ENCODE measurements at places on chromosomes 12 and 14.

DNA sequence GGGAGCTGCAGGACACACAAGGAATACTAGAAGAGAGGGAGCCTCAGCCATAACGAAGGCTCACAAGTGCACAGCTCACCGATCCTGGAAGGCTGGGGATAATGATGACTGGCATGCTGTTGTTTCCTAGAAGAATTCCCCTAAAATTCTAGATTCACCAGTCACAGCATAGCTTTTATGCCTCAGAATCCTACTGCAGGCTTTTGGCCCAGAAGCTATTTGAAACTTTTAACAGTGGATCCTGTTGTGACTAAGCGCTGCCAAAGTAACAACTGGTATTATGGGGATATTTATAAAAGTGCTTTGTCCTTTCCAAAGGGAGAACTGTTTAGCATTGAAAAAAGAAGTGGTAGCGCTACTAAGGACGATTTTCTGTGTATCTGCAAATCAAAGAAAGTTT, 214.1 kb upstream of the PELI2 start:
- no peak for DNase-seq

DNA sequence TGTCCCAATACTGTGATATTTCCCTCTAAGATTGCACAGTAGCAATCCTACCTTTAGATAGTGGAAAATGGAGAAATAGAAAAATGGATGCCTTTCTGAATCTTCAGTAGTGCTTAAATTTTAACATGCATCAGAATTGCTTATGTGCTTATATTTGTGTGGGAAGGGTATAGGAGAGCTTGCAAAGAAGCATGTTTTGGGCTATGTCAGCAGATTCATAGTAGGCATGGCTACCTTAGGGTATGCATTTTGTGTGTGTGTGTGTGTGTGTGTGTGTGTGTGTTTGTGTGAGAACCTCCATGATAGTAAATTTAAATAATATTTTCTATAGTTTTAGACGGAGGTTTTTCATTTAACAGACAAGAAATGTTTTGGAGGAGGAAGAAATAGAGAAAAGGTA, 38.3 kb downstream of the NEUROD4 start:
- DNase-seq, result no peak

GRCh38 chr14:41490323-41490722, 116.4 kb upstream of the LRFN5 start:
- no peak for DNase-seq

DNA sequence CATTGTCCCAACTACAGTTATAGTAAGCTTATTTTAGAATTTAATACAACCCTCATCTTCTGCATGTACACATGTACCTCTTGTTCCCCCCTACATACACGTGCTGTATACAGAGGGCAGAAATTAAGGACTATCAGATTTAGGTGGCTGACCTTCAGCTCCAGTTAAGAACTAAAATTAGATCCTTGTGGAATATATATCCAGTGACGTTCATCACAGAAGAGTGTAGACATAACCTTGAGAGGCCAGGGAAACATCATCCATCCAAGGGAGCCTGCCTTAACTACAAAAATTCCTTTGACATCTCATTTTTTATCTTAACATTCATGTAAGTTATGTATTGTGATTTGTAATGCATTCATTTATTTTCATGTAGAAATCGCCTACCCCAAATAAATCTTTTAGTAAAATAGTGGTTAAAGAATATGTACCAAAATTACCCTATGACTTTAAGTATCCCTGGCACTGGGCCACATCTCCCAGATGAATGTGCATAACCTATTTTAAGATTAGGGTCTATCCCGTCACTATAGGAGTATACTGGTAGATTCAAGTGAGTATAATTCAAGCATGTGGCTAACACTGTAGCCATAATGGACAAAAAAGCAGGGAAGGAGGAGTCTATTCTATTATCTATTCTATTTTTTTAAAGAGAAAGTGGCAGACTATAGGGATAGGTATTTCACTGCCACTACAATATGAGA, 27.5 kb downstream of the RIC8B start:
- no peak for DNase-seq

GRCh38 chr14:33692762-33693161, 258.1 kb downstream of the EGLN3 start:
- DNase-seq, result no peak

- DNase-seq, result no peak
Measured at GRCh38 chr14:65211341-65211987, 109.1 kb upstream of the MAX start.

GRCh38 chr12:5584412-5585175, 152.7 kb downstream of the NTF3 start:
- DNase-seq, result no peak

DNA sequence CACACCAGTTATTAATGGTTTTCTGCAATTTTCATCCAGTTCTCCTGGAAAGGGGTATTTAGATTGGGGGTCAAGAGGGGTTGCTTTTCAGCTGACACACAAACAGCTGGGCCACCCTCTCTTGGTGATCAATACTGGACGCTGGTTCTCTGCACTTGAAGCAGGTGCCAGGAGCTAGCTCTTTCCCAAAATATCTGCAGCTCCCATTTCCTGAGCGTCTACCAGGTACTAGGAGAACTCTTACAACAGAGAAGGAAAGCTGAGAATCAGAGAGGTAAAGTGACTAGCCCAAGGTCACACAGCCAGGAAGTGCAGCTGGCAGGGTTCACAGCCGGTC, 1.2 kb downstream of the TESC start:
- no peak for DNase-seq

GRCh38 chr12:114794049-114794558, 110.1 kb upstream of the TBX3 start:
- DNase-seq, result no peak

GRCh38 chr14:65249471-65250161, 147.3 kb upstream of the MAX start:
- no peak for DNase-seq

DNA sequence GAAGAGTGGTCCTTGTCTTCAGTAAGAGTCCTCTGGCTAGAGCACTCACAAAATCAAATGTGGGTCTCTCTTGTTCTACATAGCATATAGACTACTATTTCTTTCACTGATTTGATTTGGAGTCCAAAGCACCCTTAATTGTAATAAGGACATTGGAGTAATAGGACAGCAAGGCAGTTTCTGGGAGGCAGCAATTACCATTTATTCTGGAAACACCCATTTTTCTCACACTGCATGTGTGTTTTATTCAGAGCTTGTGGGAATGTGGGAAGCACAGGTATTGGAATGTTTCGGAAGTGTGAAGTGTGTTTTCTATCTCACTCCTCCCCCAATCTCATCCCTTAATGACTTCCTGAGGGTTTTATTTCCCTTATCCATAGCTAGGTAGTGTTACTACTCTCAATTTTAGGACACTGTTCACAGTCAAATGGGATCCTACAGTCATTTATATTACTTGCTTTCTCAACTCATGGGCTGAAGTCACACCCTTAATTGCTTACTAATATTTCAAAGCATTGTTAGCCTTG, 20.2 kb downstream of the PCBP2 start:
- DNase-seq, result no peak

GRCh38 chr12:108214486-108214885, 85.4 kb downstream of the WSCD2 start:
- DNase-seq, result no peak

DNA sequence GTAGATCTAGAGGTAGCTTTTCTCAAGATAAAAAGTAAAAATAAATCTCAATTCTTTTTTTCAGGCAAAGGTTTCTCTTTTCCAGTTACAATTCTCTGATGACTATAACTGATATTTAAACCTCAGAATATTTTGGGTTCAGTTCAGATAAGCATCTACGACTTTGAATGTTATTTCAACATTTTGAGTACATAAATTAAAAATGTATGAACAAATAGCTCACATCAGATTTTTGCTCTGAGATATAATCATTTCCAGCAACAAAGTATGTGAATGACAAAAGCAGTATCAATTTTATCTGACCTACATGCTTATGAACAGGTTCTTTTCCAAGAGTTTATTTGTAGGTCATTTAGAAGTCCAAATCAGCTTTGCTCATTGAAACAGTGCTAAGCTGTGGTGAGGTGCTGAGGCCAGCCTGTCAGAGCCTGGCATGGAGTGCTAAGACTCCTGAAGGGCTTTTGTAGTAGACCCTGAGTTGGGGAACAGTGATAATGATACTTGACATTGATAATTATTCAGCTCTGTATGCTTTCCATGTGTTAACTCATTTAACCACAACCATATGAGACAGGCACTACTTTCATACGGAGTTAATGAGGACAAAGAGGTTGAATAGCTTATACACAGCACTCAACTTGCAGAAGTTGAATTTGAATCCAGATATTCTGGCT, 205.0 kb upstream of the DCN start:
- DNase-seq, result no peak

DNA sequence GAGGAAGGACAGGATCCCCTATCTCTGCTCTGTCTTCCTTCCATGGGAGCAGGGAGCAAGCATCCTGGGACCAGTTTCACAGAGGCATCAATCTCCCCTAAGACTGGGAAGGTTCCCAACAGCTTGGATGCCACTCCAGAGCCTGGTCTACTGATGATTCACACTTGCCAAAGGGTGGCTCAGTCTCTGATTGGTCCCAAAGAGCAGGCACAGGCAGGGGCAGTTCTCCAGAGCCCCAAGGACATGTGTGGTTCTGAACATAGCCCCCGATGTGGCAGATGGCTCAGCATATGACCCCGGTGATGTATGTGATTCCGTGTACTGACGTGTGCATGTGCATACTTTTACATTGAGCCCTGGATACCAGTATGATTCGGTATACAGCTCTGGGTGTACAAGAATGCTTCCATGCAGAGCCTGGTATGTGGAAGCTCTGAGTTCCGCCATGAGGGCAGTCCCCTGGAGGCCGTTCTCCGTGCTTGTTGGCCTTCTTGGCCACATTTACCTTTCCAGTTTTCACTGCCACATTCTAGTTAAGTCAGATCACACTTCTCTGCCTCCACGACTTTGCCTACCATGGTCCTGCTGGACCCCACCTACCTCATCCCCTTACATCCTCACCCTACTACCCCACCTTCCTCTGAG, 21.2 kb downstream of the ITGA7 start:
- DNase-seq, result no peak

- DNase-seq, result no peak
Measured at GRCh38 chr12:59088673-59089072, 168.4 kb upstream of the LRIG3 start.

DNA sequence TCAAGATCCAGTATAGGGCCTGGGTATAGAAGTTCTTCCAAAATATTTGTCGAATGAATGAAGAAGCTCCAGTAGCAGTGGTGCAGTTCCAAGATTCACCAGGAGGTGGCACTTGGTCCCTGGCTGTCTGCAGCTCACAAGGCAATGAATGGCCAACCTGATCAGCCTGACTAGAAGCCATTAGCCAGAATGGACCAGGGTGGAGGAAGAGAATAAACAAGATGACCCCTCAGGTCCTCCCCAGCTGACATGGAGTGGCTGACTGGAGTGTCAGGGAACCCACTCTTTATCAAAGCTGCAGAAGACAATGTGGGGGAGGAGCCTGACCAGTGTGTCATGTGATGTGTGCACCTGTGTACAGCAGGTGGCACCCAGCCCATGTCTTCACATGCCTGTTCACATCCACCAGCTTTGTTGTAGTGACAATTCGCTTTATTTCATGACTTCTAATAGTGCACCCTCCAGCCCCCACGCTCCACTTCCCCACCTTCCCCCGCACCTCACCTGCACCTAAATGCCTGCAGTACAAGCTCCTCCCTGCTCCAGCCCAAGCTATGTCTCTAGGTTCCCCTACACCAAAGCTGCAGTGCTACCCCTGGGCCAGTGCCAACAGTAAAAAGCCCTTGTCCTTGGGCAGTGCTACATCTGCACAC, 3.0 kb downstream of the LTBP2 start:
- DNase-seq, result peak; percentile 74

- DNase-seq, result no peak
Measured at GRCh38 chr12:127928615-127929571, 338.1 kb upstream of the TMEM132C start.

DNA sequence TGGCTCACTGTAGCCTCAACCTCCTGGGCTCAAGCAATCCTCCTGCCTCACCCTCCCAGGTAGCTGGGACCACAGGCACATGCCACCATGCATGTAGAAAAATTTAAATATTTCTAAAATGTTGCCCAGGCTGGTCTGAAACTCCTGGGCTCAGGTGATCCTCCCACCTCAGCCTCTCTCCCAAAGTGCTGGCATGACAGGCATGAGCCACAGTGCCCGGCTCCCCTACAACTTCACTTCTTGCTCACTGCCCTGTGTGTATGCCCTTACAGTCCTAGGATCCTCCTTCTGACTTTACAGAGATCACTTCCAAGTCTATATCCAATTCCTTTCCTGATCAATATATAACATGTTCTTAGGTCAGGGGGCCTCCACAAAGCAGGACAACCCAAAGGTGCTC, 23.8 kb upstream of the CREBL2 start:
- DNase-seq, result no peak

- DNase-seq, result no peak
Measured at GRCh38 chr12:65867394-65867793, 43.1 kb downstream of the HMGA2 start.

DNA sequence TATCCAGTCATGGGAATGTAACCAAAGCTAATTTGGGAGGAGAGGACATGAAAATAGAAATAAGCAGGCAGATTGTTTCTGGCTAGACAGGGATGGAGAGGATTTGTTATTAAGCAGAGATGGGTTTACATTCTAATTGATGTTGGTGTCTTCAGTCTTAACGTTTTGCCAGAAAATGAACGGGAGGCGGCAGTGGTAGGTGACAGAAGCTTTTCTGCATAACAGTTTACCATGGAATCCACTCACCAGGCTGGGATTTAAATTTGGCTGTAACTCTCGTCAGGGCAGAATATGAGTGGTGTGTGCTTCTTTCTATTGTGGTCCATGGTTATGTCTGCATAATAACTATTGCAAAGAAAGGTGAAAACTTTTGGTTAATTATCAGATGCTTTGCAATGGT, 50.2 kb upstream of the OTX2 start:
- DNase-seq, result no peak

DNA sequence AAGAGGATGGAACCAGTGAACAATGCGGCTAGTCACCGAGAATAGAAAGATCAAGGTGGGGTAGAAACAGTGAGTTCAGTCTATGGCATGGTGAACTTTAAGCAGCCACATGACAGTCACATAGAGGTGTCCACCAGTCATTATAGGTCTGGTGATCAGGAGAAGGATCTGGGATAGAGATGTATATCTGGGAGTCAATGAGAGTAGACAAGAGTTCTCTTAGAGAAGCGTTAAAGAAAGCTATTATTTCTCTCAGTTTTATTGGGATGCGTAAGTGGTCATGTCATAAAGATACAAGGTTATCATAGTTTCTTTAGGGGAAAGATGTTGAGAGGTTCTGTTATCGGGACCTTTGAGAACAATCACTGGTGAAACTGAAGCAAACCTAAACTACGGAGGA, 136.1 kb upstream of the SLC38A2 start:
- no peak for DNase-seq

DNA sequence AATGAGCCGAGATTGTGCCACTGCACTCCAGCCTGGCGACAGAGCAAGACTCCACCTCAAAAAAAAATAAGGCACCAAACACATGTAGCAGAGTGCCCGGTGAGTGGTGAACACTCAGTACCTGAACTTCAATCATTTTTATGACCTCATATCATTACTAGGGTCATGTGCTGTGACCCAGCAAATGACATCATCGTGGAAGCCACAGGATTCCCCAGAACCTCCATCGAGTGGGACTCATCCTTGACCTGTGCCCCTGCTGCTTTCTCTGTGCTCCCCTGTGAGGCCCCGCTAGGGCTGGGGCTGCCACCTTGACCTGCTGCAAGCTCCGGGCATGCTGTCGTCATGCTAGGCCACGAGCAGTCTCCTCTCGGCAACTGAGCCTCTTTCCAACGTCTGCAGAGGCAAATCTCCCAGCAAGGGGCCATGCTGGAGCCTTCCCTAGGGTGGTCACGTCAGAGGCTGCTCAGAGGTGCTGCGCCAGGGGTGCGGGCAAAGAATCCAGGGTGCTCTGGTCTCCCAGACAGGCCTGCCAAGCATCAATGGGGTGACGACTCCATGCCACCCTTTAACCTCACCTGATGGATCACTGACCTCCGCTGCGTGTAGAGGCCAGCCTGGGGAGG, 18.5 kb downstream of the GLTP start:
- no peak for DNase-seq
